ENCODE measurements at places on chromosomes 7 and 10.
A peak's percentile ranks its signal among the peaks of the same experiment; 100 is the strongest.

DNA sequence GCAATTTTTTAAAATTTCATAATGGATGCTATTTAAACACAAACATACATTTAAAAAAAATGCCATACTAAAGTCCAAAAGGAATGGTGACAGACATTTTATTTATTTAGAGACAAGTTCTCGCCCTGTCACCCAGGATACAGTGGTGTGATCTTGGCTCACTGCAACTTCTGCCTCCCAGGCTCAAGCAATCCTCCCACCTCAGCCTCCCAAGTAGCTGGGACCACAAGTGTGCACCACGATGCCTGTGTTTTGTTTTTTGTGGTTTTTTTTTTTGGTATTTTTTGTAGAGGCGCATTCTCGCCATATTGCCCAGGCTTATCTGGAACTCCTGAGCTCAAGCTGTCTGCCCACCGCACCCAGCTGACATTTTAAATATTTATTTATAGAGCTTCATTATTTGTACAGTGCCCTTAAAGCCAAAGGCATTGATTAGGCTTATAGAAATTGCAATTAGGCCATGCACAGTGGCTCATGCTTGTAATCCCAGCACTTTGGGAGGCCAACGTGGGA lies 703.5 kb downstream of the AUTS2 start:
- no peak for DNase-seq

- no peak for DNase-seq
These were observed 238.3 kb downstream of the PARD3 start for GRCh38 chr10:34576797-34577196.

DNA sequence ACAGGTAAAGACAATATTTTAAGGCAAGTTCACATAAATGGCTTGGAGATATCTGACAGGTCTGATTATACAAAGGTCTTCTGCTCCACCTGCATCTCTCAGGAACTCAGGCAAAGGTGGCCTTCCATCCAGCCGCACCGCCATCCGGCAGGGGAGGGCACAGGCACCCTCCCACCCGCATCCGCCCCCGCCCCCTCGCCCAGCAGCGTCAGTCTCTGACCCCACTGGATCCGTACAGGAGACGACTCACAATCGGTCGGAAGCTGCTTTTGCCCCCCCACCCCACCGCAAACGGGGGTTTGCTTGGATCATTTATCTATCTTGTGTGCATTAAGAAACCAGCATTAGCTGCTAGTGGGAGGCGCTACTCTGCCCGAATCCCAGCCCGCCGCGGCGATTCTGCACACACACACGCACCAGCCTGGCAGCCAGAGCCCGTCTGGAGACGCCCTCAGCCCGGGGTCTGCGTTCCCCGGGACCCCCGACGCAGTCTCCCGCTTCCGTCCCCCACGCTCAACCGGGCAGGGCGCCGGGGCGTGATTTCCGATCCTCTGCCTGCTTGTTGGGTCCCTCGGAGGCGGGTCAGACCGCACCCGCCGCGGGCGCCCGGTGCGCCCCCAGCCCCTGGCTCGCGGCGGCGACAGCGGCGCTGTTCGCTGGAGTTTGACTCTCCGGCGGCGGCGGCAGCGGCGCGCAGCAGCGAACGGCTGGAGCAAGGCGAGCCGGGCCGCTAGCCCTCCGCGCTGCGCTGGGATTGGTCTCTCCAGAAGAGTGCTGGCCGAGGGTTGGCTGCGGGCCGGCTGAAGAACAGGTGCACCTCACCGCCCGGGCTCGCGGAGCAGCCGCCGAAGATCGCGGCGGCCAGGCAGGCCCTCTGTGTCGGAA lies 820 bp upstream of the NRG3 start:
- peak; percentile 37 for DNase-seq

GRCh38 chr7:139341776-139342226 lies 664 bp downstream of the FMC1 start:
- no peak for DNase-seq

DNA sequence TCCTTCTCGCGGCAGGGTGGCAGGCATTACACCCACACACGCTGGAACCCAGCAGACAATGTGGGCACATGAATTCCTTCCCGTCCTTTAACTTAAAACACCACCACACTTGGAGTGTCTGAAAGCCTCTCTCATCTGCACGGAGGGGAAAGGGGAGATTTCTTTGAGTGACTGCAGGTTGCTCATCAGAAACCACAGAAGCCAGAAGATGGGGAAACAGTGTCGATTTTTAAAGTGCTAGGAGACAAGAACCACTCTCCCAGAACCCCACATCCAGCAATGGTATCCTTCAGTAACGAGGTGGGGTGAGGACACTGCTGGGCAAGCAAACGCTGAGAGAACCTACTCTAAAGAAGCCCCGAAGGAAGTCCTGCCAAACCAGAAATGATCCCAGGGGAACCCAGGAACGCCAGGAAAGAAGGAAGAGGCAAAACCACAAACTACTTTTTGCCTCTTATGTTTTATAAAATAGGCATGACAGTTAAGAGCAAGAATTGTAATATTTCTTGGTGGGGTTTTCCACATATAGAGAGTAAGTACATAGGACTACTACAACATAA lies 254.3 kb downstream of the ELFN1 start:
- peak; percentile 96 for DNase-seq

- no peak for DNase-seq
These were observed 1.6 kb upstream of the PIK3CG start for GRCh38 chr7:106863274-106863997.

DNA sequence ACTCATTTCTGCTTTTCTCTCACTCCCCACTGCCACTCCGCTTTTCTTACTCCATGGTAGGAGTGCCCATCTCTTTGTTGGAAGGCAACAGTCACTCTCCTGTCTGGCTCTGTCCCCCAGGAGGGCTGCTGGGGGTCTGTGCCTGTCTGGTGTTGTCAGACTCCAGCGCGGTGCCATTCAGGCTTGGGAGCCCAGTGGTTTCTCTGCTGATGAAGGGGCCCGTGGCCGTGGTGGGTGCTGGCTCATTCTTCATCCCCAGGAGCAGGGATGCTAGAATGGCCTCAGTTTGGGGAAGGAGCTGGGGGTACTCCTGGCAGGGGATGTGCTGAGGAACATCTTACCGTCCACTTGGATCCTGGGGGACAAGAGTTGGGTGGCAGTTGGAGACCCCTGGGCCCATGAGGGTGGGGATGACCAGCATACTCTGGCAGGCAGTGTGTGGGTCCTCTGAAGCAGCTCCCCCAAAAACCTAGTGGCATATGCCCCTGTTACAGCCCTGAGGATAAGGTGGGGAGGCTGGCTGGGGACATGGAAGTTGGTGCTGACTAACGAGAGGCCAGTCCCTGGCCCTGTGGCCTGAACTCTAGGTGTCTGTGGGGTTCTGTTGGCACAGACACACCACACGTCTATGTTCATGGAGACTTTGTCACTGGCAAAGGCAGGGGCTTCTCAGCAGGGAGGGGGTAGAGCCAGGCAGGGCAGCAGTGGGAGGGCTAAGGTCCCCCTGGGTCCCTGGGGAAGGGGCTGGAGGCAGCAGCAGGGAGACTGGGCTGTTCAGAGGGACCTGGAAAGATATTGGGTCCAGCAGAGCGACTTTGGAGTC lies 102.8 kb upstream of the RET start:
- DNase-seq = no peak

DNA sequence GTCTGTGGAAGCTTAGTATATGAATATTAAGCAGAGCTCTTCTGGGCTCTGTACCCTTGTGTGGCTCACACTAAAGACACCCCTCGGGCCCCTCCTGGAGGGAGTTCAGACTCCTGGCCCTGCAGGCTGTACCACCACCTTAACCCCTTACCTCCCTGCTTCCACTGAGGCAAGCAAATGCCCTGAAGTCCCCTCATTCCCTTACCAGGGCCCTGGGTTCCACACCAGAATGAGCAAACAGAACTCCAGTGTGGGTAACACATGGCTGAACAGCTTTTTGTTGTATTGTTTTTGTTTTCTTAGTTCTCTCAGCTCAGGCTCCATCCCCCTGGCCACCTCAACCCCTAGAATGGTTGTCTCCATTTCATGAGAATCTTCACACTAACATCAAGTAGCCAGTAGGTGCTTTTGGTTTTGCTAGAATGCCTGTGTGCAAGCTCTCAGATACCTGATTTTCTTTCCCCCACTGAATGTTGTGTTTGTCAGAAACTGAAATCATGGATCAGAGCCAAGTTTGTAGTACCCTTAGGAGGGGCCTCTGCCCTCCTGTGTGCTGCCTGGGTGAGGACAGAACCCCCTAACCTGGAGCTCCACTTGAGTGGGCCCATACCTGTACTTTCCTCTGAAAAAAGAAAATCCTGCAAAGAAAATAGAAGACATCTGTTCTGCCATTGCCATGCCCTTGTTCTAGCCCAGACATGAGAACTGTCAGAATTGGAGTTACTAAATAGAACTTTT lies 2.8 kb upstream of the WAPL start:
- DNase-seq = no peak

- no peak for DNase-seq
These were observed 157.4 kb downstream of the ST7 start for GRCh38 chr7:117110480-117111315.

Measured in fibroblast of skin of scalp (primary cell).